Fibroblast of mammary gland (primary cell): ENCODE measurements at places on chromosomes 3 and 15.

- DNase-seq = peak; percentile 45
These were observed 59.4 kb upstream of the NEO1 start for GRCh38 chr15:72992841-72993252.

DNA sequence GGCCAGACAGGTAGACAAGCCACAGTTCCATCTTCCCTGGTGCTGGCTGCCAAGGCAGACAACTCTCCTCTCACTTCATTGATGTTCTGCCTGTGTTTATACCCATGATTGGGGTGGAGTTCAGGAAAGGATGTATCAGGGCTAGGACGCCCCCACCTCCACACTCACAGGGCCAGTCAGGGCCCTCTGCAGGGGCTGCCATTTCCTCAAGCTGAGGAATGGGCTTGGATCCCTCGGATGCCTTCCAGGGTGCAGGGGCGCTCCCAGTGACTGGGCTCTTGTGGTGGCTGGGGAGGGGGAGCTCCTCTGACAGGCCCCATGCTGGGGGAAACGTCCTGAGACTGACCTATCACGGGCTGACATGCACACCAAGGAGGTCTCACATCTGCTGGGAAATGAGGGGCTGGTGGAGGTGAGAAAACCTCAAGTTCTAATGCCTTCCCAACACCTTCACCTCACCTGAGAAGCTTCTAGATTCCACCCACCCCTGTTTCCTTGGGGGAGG lies 31.4 kb downstream of the SEMA7A start:
- no peak for DNase-seq

DNA sequence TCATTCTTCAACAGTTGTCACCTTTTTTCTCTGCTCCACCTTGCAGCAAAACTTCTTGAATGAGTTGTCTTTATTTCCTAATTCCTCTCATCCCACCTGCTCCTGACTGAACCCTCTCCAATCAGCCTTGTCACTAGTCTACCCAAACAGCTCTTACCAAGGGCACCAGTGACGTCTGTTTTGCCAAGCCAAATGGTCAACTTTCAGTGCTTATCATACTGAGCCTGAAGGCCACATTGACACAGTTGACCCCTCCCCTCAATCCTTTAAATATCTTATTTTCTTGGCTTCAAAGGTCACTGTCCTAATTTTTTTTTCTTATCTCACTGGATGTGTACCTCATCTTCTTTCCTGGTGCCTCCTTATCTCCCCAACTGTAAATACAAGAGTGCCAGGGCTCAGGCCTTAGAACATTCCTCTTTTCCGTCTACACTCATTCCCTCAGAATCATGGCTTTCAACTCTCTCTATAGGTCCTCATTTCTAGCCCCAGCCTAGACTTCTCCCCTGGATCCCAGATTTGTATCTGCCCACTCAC lies 43.2 kb downstream of the CMTM8 start:
- DNase-seq = no peak

GRCh38 chr3:158790901-158791589 lies 10.8 kb upstream of the MFSD1 start:
- peak; percentile 82 for DNase-seq

DNA sequence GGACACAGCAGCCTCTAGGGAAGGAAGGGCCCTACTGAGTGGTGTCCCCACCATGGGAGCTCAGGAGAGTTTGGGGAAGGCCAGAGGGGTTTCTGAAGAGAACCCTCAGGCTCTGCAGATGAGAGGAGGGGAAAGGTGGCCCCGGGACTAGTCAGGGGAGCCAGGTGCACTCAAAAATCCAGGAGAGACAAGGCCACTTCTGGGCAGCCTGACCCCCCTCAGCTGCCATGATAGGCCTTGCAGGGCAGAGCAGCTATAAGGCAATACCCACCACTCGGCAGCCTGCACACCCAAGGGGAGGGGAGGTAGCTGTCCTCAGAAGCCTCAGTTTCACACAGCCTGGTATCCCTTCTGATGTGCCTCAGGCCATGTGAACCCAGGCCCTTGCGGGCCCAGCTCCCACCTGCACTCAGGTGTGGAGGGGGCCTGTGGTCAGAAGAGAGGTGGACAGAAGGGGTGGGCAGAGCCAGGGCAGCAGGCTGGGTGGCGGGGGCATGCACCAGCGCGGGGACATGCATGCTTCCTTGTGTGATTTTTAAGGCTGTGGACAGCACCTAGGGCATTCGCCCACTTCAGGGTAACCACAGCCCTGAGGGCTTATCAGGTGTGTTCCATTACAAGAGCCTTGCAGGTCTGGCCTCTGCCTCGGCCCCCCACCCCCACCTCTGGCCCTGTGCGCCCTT lies 34.6 kb downstream of the SRPRB start:
- DNase-seq = no peak

- DNase-seq = no peak
These were observed 611.3 kb downstream of the SI start for GRCh38 chr3:164467007-164467406.

GRCh38 chr3:151919446-151919845 lies 46.0 kb downstream of the SUCNR1 start:
- peak; percentile 72 for DNase-seq

DNA sequence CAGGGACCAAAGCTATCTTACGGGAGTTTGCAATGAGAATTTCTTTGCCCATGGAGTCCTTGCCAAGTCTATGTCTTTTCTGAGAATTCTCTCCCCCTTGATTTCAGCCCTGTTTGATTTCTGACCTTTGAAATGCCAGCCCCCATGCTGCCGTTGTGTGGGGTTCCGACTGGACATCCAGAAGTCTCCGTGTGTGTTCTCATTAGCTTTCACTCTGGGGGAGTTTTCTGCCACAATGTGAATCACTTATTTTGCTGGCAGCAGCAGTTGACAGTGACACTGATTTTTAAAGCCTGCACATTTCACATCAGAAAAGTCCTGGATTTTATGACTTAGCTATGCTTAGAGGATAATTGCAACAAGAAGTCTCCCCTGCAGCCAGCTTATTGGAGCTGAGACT lies 98.4 kb upstream of the CTDSPL start:
- DNase-seq = no peak

DNA sequence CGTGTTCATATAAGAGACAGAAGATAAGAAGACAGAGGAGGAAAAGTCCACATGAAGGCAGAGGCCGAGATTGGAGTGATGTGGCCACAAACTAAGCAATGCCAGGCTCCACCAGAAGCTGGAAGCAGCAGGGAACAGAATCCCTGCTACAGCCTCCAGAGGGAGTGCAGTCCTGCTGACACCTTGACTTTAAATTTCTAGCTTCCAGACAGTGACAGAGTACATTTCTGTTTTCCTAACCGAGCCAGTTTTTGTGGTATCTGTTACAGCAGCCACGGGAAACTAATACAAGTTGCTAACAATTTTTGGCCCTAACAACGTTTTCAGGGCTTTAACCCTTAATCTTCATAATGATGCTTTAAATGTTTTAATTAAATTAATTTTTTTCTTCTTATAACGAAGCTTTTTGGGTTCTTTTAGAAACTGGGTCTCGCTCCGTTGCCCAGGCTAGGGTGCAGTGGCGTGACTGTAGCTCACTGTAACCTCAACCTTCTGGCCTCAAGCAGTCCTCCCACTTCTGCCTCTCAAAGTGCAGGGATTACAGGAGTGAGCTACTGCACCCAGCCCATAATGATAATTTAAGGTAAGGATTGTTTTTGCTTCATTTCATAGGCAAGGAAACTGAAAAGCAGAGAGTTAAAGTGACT lies 202.3 kb upstream of the PROK2 start:
- peak; percentile 60 for DNase-seq
